GOT3 (cell line): ENCODE measurements at places on chromosomes 4 and X.

GRCh38 chr4:182126096-182126495, 117.1 kb upstream of the TENM3 start:
- DNase-seq: no peak

- no peak for DNase-seq
Measured at GRCh38 chrX:57445076-57445475, 146.7 kb upstream of the ZXDB start.

- DNase-seq: no peak
Measured at GRCh38 chr4:57091657-57092162, 18.5 kb downstream of the IGFBP7 start.

- no peak for DNase-seq
Measured at GRCh38 chr4:77178560-77178959, 21.6 kb downstream of the CCNG2 start.

DNA sequence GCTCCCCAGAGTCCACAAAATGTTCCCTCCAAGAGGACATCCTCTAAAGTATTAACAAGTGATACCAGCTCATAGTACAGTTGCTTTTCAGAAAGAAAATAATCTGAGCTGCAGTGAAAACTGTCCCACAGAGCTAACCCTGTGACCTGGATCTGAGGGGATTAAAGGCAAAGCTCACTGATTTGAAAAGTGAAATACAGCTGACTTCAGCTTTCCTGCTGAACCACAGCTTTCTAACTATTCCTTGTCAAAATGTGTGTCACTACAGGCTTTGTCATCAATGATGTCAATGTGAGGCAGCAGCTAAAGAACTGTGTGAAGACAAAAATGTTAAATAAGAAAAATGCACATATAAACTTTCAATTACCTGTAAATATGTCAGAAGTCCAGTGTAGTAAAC, 36.9 kb downstream of the DCHS2 start:
- no peak for DNase-seq

DNA sequence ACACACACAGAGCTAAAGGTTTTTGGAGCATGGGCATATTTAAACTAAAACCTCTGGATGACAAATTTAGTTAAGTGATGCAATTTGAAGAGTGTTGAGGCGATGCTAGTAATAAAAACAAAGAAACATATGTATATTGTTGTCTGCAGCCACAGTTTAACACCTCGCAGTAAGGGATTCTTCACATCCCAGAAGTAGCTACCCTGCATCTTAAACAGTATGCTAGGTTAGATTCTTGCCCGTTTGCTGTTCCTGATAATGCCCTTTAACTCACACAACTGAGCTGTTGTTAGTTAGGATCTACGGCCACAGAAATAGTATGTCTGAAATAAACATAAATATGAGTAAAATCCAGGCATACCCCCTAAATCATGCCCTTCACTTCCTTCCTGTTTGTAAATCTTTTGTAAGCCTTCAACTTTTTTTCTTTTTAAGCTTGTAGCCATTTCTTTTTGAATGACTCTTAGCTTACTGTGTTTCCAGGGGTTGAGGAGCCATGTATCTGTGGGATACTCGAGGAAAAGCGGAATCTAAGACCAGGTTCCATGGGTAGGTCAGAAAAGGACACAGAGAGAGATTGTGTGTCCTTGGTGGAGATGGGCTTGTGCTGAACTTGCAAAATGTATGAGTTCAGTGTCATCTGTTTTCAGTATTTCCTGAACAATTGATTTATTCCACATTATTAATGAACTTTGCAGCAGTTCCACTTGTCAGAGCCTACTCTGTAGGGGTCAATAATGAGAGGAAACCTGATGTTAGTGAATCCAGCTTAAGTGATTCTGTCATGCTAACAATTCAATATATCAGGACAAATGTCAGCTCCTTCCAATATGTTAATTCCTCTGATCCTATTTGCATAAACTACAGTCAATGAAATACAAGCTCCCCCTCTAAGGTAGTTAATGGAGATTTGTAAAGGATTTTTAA, 349.6 kb downstream of the GPAT3 start:
- no peak for DNase-seq

DNA sequence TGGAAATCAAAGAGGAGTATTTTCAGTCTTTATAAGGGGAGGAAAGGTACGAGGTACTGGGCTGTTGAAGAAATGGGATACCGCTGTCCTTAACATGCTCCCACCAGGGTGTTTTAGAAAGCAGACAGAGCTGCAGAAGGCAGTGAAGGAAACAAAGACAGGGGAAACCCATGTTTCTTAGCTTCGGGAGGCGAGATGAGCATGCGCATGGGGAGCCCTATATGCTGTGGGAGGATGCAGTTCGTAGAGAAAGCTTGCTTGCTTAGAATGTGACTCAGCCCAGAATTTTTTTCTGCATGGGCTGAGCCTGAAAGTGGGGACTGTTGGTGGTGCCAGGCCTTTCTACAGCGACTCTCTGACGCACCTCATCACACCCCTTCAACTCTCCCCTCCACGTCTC, 28.8 kb upstream of the SCOC start:
- DNase-seq: no peak

DNA sequence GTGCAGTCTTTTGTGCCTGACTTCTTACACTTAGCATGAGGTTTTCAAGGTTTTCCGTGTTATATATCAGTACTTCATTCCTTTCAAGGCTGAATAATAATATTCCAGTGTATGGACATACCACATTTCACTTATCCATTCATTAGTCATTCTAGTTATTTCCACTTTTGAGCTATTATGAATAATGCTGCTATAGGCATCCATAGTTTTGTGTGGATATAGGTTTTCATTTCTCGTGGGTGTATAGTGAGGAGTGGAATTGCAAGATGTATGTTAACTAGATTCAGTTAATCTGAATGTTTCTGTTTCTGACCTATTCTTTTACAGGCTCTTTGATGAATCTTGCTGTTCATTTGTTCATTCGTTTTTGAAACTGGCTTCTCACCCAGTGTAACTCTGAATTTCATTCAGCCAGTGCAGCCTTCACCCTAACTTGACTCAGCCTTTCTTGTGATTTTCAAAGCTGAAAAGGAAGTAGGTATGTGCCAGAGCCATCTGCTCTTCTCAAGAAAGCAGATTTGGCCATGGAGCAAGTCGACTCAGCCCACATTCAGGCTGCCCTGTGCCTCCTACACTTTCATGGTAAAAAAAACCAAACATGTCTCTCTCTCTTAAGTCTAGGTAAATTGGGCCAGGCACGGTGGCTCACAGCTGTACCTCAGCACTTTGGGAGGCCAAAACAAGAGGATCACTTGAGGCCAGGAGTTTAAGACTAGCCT, 56.3 kb upstream of the NOCT start:
- no peak for DNase-seq

GRCh38 chr4:94933799-94934198, 176.0 kb downstream of the BMPR1B start:
- DNase-seq: no peak

GRCh38 chr4:100728861-100729260, 211.0 kb upstream of the EMCN start:
- no peak for DNase-seq

DNA sequence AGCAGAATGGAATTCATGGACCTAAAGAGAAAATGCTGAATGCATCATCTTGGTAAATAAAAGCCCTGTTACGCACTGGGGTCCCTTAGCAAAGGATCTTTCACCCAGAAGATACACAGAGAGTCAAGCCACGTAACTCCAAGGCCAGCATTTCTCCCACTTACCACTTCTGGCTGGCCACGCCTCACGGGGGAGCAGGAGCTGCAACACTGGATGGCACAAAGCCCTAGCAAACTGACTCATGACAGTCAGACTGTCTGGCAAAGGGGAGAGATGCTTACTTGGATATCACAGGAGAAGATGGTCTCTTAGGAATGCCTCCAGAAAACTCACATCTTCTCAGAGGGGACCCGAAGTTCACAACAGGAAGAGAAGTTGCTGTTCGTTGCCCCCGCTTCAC, 51.4 kb upstream of the BCLAF3 start:
- DNase-seq: peak; percentile 14
